Naive thymus-derived CD8-positive, alpha-beta T cell (primary cell): ENCODE measurements at places on chromosomes 4 and X.

- no peak for DNase-seq
These were observed 34.7 kb upstream of the ASMTL start for GRCh38 chrX:1487401-1487800.

- DNase-seq = no peak
These were observed 495.2 kb downstream of the PDGFC start for GRCh38 chr4:156476359-156476758.

DNA sequence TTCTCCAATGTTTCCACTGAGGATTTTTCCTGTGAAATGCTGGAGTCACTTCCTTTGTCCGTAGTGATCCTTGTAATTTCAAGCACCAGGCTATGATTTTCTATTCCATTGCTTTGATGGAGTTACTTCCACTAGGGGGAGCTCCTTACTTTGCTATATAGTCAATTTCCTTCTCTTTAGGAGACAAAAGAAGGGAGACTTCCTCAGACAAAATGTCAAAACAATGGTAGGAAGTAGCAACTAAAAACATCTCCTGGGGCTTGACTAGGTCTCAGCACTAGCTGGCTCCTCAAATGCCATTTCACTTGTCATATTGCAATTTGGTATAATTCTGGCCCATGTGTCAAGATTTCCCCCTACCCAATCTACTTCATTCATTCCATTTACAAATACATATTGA, 24.1 kb downstream of the ZCCHC12 start:
- no peak for DNase-seq

- DNase-seq = no peak
These were observed 813 bp downstream of the TLR7 start for GRCh38 chrX:12867685-12868084.

DNA sequence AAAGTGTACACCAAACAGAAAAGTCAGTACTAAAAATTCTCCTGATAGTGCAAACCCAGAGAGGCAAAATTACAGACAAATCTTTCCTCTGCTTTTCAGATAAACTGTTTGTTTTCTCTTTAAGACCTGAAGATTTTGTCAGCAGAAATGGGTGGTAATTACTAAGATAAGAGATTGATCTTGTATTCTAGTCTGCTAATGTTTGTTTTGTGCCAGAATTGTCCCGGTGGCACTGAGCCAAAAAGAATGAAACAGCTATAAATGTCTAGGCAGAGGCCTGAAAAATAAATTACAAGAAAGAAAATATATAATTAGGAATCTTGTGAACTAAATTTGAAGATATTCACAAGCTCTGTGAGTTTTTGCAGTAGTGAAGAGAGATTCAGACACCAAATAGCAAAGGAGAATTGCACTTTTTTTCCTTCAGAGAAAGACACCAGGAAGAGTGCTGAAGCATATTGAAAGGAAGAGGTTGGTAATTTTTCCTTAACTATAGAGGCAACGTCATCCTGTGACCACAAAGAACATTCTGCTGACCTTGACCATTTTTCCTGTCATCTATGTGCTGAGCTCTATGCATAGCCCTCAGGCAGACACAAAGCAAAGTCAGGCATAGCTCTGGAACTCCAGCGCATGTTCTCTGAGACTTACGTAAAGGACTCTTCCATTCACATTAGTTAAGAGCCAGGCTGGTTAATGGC, 314.5 kb upstream of the RASGEF1B start:
- no peak for DNase-seq

DNA sequence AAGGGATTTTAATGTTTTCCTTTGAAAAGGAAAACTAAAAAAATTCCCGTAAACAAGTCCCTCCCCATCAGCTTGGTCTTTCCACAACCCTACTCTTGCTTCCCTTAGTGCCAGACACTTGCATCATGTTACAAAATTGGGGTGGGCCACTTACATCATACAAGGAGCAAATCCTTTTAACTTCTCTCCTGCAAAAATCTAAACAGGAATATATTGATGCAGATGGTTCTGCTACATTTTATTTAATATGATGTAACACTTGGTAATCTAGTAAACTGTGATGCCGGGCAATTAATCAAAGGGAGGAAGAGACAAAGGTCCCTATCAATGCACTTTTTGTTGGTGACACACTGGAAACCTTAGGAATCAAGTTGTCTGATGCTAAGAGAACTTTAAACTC, 125.3 kb downstream of the UBE2K start:
- no peak for DNase-seq

GRCh38 chrX:41116948-41117347, 31.7 kb downstream of the USP9X start:
- no peak for DNase-seq

DNA sequence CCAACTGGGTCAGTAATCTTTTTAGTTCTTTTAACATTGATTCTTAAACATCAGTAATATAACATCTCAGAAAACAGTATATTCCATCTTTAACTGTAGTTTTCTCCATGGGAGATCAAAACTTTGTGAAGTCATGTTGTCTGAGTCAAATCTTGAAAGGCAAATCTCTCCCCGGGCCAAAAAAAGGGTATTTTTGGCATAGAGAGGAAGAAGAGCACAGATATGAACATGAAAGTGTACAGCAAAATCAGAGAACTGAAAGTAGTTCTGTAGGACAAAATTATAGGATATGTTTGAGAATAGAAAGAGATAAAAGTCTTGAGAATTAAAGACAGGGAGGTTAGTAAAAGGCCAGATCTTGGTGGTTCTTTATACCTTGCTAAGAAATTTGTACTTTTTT, 176.4 kb upstream of the GYPA start:
- no peak for DNase-seq

DNA sequence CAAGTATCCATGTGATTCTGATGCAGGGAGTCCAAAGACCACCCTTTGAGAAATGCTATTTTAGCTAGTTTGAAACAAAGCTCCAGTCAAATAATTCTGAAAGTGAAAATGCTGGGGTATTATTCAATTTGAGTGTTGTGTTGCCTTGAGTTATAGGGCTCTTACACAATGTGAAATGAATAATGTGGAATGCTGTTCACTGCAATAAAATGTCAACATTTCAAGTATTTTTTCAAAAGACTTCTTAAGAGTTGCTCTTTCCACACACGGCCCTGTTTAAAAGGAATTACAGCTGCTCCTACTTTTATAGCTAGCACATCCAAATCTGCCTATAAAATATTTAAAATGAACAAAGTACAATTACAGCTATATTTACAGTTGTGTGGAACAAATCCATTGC, 27.5 kb upstream of the PLS3 start:
- DNase-seq = no peak

DNA sequence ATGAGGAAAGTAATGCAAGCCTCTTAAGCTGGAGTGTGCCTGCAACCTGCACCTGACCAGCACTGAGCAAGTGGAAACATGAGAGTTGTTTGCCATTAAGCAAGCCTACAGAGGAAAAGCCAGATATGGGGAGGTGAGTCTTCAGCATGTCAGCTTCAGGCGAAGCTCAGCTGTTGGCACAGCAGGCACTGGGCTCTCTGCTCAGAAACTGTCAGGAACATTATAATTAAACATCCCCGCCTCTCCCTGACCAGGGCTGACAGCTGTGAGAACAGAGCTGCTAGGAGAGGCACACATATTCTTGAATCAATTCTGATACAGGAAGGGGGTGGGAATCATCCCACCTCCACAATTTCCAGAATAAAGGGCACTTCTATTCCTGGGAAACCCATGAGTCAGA, 19.0 kb upstream of the DCX start:
- no peak for DNase-seq

- DNase-seq = no peak
These were observed 657.4 kb downstream of the SPRY1 start for GRCh38 chr4:124053872-124054538.
